Stimulated activated CD8-positive, alpha-beta memory T cell treated with anti-CD3 and anti-CD28 coated beads, Interleukin-15, amount 100 ng/mL, for 4 hours (primary cell): ENCODE measurements at places on chromosomes 4 and X.

DNA sequence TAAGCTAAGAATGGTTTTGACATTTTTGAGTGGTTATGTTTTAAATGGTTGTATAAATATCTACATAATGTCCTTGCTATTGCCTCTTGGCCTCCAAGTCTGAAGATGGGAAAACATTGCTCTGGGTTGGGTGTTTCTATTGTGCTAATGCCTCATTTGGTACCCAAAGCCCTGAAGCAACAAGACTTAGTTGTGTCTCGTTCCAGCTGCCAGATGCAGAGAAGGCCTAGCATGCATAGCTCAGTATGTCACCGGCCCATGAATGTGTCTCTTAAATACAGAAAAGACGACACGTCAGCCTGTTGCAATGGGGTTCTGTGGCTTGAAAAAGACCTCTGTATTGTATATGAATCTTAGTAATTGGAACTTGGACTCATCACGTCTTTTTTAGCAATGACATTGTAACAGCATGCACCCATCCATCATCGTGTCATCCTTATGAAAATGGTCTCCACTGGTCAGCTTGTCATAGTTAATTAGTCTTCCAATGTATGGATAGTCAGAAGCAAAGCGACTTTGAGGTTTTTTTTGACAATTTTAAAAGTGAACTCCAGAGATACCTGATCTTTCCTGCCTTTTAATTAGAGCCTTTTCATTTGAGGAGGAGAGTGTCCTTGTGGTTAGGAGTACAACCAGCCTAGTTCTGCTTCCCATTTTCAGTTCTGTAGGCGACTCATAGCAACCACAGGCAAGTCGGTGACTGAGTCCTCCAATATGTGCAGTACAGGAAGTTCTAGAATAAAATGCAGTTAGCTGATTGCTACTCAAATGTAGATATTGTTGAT is 126.4 kb upstream of the GATB start:
- no peak for DNase-seq

GRCh38 chr4:60404027-60404426 is 796.1 kb upstream of the ADGRL3 start:
- DNase-seq, result no peak

GRCh38 chr4:100188829-100189228 is 1.4 kb downstream of the DDIT4L start:
- DNase-seq, result no peak

- no peak for DNase-seq
These were observed 3.8 kb downstream of the TMEM165 start for GRCh38 chr4:55399581-55399980.

GRCh38 chr4:151690876-151691275 is 69.9 kb downstream of the GATB start:
- no peak for DNase-seq

DNA sequence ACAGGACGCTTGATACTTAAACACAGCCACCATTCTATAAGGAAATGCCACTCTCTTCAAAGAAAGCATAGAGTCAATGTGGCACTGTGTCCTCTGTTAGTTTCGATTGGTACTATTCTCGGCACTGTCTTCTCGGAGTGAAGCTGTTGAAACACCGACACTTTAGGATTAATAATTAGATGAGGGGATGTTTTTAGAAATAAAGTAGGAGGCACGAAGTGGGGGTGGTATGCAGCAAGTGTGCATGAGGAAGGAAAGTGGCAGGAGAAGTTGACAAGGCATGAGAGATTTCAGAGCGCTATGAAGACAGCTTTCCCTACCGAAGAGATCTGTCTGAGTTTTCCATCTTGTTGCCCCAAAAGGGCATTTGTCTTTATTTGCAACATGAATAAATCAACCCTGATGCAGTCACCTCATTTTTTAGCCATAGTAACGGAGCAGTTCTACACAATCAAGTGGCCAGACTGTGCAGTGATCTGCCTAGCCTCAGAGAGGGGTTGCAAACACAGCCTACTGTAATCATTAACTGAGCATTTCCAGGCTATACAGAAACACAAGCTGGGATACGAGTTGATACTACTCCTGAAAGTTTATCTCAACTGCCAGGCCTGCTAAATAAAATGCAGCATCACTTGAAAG is 8.3 kb downstream of the GPRIN3 start:
- no peak for DNase-seq

DNA sequence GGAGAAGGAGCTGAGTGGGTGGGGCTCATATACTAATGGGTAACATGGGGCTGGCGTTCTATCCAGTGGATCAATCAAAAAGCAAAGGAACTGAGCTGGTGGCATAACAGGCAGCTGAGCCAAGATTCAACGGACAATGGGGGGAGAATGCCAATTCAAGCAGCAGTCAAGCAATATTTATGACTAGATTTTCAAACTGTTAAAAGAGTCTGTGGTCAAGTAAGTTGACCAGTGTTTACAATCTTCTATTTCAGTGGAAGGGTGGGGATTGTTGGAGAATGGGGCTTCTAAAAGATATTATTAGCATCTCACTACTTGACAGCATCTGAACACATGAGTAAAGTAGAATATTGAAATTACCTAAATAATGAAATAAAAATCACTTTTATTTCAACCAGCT is 64.9 kb upstream of the SCRG1 start:
- no peak for DNase-seq

- DNase-seq, result no peak
These were observed 125.2 kb downstream of the STIM2 start for GRCh38 chr4:26985873-26986272.

DNA sequence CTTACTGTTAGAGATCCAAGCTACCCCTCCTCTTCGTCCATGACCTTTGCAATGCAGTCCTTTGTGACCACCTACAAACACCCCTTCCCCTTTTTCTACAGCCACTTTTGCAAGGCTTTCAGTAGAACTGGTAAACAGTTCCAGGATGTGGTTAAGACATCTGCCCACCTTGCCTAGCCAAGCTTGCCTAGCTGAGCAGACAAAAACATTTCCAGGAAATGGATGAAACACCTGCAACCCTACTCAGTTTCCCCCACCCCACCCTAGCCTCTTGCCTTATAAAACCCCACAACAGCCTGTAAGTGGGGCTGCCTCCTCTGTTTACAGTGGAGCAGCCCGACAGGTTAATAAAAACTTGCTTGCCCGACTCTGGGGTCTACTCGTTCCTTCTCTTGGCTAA is 133.8 kb downstream of the ZC4H2 start:
- DNase-seq, result no peak

DNA sequence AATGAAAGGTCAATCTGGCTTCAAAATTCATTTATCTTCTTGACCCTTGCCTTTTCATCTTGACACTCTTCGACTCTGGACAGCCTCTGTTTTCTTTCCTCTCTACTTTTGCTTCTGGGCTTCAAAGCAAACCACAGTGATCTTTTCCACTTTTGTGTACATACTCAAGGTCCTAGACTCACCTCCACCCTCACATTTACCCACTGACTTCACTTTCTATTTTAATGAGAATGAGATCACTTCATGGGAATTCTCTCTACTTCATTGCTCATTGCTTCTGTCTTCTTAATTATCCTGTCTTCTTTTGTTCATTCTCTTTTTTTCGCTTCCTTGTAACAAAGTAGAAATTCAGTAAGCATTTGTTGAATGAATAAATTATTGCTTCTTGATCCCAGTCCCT is 330.1 kb upstream of the HAND2 start:
- DNase-seq, result no peak

DNA sequence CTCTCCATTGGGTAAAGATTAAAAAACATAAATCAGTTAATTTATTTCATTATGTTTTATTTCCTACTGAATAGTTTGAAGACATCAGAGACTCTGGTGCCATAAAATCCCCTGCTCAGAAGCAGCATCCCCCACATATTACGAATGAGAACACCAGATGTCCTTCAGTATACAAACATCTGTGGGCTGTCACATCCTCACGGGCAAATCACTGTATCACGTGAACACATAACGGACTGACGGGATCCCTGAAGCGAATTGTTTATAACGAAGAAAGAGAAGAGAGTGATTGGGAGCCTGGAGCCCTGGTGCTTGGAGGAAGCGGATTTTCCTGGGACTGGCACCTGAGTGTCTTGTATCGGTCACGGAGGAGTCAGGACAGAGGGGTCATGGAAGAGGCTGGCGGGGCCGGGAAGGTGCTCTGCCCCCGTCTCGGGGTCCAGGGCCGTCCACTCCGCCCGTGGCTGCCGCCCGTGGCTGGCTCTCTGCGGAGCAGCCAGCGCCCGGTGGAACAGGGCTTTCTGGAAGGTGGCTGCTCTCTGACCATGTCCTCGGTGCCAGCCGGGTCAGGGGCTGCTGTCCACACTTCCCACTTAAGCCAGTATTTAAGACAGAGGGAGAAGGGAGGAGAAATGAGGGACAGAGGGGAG is 452.7 kb upstream of the FAT1 start:
- DNase-seq, result no peak

- no peak for DNase-seq
These were observed 22.1 kb upstream of the HSD17B10 start for GRCh38 chrX:53456254-53456653.

- no peak for DNase-seq
These were observed 450.1 kb upstream of the TENM3 start for GRCh38 chr4:181793096-181793495.

DNA sequence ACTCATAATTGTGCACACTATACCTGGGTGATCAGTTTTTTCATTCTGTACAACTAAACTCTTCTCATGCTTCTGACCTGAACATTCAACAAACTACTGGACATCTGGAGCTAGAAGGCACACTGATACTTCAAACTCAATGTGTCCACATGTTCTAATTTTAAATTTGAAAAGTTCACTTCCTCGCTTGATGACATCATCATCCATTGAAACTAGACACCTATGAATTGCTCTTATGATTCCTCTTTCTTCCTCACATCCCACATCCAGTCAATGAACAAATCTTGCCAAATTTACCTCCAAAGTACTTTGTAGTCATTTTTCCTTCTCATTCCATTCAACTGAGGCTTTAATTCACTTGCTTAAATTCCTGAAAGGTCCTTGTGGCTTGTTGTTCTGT is 549.4 kb downstream of the GALNTL6 start:
- DNase-seq, result no peak

- no peak for DNase-seq
These were observed 105.4 kb downstream of the DDIT4L start for GRCh38 chr4:100084892-100085291.

- no peak for DNase-seq
These were observed 238.3 kb downstream of the DCLK2 start for GRCh38 chr4:150316332-150317205.

DNA sequence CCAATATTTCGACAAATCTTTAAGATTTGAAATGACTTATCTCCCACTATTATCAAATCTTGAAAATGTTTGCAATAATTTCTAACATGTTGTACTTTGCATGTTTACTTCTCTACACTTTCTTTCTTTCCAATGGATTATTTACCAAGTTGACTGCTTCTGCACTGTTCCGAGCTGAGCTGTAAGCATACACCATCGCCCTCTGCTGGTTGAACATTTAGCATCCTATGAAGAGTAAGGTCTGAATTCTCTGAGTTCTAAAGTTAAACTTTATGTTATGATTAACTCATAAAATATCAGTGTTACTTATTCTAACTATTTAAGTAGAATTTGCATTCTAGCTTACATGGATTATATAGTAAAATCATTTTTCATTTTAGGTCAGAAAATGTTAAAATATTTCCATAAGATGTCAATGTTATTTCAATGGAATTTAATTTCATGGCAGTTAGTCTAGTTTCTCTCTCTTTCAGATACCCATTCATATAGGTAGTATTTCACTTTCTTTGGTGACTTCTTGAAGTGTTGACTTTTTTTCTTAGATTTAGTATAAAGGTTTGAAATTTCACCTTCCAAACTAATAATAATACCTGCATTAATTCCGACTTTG is 137.4 kb downstream of the DKK2 start:
- DNase-seq, result no peak

DNA sequence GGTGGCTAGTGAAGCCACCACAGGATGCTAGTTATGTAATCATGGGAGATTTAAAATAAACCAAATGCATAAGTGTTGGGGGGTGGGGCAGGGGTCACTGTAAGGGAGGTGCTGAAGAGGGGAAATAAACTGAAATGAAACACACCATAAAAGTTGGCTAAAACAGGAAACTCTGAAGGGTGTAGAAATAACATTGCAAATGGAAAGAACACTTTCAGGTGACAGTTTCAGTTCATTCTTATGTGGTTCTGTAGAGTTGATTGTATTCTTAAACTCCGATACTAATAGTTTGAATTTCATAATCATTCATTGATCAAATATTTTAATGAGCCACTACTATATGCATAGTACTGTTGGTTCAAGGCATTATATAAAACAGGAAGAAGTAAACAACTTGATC is 80.1 kb downstream of the HDAC8 start:
- DNase-seq, result no peak

GRCh38 chr4:68366600-68366999 is 16.7 kb upstream of the YTHDC1 start:
- DNase-seq, result no peak

DNA sequence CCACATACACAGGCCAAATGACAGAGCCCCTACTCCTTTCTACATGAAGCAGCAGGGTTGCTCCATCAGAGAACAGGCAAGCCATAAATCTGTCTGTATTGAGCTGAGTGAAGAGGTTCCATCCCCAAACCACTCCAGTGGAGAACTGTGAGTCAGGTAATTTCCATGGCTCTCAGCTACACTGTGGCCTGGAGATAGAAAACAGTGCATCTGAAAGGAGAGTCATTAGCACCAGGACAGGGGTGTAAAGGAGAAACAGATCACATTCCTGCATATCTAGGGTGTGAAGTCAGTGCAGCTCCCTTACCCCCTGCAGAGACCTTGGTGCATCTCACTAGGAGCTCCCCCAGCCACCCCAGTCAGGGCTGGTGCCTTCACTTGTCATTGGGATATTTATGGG is 314.7 kb downstream of the CHIC1 start:
- DNase-seq, result no peak

DNA sequence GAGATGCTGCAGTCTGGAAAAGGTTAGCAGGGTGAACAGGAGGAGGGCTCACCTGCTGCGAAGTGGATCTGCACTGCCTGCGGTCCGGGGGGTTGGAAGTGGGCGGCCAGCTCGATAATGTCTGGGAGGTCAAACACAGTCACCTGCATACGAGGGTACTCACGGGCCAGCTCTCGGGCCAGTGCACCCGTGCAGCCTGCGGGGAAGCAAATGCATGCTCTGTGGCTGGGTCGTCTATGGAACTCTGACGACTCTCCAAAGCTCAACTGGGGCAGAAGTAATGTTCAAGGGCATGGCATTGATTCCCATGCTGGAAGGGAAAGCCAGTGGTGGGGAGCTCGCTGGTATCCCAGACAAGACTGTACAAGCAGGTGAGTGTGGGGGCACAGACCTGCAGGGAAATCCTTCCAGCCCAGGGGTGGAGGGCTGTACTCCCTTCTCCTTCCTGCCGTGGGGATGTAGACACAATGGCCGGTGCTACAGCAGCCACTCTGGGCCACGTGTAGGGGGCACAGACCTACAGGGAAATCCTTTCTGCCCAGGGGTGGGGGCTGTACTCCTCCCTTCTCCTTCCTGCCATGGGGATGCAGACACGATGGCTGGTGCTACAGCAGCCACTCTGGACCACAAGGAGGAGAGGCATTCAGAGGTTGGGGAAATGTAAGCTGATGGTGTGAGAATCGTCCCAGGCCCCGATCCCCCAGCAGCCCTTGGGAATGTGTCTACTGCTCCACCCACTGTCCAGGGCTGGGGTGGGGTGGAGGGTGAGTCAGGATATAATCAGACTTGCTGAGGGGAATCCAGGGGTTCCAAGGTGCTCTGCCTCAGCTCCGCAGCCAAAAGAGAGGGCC is 26.2 kb upstream of the SLC25A6 start:
- no peak for DNase-seq
